Ascending aorta (tissue), 2 donors: ENCODE measurements at places on chromosomes 16 and 17.

DNA sequence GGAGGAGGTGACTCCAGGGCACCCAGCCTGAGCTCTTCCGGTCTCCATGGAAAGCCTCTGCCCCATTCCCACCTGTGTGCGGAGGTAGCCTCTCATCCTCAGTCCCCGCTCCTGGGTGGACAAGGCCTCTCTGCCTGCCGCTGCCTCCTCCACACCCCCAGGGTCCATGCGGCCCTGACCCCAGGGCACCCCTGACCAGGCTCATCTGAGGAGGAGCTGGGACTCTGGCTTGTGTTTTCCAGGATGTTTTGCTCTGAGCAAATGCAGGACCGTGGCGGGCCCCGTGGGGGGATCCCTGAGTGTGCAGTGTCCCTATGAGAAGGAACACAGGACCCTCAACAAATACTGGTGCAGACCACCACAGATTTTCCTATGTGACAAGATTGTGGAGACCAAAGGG is 6.9 kb downstream of the CD300A start:
- DNase-seq, result no peak

DNA sequence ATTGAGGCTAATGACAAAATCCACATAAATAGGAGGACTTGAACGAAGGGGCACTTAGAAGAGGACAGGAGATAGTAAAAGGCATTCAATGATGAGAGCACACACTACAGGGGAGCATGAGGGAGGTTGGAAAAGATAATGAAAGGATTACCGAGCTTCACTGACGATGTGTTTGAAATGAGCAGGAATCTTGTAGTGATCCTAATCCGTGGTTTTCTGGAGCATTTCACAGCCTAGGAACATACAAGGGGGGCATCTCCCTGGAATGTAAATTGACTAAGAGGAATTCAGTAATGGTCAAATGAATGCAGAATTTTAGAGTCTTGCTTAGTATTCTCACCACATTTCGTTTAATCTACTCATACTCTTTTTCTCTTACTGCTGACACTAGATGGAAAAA is 5.2 kb downstream of the ATMIN start:
- no peak for DNase-seq

GRCh38 chr17:72471296-72471695 is 350.5 kb downstream of the SOX9 start:
- no peak for DNase-seq

- DNase-seq, result no peak
Measured at GRCh38 chr17:69333561-69333960, 6.6 kb upstream of the ABCA5 start.

GRCh38 chr17:56914581-56915273 is 878 bp upstream of the TRIM25 start:
- no peak for DNase-seq

DNA sequence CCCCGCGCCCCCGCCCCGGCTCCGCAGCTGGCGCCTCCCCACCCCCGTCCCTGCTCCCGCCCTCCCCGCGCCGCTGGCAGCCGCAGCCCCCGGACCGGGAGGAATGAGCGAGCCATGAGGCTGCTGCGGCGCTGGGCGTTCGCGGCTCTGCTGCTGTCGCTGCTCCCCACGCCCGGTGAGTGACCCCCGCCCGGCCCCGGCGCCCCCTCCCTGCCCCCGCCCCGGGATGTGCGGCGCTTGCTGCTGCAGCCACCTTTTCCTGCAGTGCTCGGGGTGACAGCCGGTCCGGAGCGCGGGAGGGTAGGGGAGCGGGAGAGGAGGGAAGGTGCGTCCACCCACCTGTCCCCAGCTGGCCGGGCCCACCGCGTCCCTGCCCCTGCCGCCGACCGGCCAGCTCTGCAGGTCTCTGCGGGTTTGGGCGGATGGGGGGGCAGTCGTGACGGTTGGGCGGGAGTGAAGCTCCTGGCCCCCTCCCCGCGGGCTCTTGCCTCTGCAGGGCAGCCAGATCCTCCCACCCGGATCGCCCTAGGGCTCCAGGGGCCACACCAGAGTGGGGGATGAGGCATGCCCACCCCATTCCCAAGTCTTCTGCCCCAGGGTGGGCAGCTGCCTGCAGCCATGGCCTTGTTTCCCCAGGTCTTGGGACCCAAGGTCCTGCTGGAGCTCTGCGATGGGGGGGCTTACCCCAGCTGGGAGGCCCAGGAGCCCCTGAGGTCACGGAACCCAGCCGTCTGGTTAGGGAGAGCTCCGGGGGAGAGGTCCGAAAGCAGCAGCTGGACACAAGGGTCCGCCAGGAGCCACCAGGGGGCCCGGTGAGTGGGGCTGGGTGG is 513 bp downstream of the ADAM11 start:
- DNase-seq, result no peak

GRCh38 chr16:84096447-84097005 is 20.2 kb downstream of the MBTPS1 start:
- no peak for DNase-seq

GRCh38 chr17:29968271-29968670 is 26.8 kb downstream of the EFCAB5 start:
- DNase-seq, result no peak

GRCh38 chr16:20300312-20301097 is 26.8 kb downstream of the GP2 start:
- no peak for DNase-seq

GRCh38 chr16:49855280-49855821 is 561 bp downstream of the ZNF423 start:
- DNase-seq, result no peak

GRCh38 chr17:36196131-36196486 is 449 bp downstream of the CCL3L1 start:
- no peak for DNase-seq

DNA sequence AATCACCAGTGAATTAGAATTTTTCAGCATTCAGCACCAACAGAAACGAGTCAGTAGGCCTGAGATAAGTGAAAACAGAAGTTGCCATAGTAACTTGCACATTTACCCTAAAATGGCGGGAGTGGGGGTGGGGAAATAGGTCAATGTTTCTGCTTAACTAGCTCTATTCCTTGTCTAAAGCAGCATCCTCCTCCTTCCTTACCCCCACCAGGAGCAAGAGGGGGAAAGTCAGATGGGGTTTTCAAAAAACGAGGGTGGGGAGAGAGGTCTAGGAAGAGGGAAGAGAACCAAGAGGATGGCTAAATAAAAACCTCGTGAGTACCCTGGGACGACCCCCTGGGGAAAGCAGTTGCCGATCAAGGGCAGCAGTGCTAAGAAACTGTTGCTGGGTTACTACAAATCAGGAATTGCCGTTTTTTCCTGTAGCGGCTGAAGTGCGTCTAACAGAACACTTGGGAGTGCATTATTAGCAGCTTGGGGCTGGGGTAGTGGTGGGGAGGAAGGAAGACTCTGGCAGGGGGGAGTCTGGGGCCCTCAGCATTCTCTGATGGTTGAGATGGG is 34.4 kb upstream of the MNT start:
- DNase-seq, result no peak

- DNase-seq, result no peak
Measured at GRCh38 chr16:78967948-78968347, 632.6 kb downstream of the MAF start.

- no peak for DNase-seq
Measured at GRCh38 chr16:81492965-81493754, 48.6 kb downstream of the CMIP start.

GRCh38 chr16:71282943-71283342 is 6.3 kb downstream of the CMTR2 start:
- DNase-seq, result no peak

DNA sequence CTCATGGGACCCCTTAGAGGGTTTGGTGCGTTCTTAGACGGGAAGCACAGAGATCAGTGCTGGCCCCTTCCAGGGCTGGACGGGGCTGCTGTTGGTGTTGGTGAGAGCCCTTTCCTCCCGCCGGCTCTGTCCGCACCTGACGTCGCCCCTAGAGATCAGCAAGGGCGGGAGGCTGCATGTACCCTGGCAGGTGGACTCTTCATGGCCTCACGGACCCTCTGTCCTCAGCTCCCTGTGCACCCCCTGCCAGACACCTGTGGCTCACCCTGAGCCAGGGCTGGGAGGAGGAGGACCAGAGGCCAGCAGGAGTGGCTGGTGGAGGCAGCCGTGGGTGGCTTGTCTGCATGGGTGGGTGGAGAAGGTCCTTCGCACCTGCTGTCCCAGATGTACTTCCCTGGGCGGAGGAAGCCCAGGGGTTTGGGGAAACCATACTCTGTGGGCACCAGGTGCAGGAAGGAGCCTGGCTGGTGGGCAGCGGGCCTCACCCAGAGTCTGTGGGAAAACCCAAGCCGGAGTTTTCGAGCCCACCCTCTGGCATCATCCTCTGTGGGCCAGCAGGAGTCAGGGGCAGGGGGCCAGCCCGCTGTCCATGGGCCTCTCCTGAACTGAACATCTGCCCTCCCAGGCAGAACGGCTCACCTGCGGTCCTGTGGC is 348.6 kb downstream of the SEC14L1 start:
- no peak for DNase-seq

GRCh38 chr17:14310101-14310500 is 9.2 kb downstream of the HS3ST3B1 start:
- DNase-seq, result no peak

DNA sequence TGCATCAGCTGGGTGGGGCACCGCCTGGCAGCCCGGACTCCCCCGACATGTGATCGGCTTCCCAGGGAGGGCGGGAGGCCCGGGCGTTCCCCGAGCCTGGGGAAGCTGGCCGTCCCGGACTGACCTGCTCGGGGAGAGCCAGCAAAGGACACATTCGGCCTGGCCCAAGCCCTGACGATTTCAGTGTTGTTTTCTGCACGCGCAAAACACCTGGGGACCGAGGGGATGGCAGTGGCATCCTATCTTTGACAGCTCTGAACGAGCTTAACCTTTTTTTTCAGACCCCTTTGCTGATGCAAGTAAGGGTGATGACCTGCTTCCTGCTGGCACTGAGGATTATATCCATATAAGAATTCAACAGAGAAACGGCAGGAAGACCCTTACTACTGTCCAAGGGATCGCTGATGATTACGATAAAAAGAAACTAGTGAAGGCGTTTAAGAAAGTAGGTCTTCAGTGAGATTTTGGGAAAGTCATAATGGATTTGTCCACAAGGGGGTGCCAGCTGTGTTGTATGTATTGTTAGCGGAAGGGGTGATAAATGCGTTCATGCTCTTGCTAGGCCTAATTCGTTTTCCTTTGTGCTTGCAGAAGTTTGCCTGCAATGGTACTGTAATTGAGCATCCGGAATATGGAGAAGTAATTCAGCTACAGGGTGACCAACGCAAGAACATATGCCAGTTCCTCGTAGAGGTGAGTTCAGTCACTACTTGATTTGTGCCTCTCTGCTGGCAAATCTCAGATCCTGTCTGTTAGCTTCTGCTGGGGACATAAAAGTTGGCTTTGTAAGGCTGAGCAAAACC is 1.0 kb downstream of the EIF1 start:
- no peak for DNase-seq

GRCh38 chr17:80652756-80653330 is 108.2 kb downstream of the RPTOR start:
- no peak for DNase-seq

GRCh38 chr17:14205992-14206461 is 30.6 kb downstream of the CDRT15 start:
- peak; percentile 69 for DNase-seq

DNA sequence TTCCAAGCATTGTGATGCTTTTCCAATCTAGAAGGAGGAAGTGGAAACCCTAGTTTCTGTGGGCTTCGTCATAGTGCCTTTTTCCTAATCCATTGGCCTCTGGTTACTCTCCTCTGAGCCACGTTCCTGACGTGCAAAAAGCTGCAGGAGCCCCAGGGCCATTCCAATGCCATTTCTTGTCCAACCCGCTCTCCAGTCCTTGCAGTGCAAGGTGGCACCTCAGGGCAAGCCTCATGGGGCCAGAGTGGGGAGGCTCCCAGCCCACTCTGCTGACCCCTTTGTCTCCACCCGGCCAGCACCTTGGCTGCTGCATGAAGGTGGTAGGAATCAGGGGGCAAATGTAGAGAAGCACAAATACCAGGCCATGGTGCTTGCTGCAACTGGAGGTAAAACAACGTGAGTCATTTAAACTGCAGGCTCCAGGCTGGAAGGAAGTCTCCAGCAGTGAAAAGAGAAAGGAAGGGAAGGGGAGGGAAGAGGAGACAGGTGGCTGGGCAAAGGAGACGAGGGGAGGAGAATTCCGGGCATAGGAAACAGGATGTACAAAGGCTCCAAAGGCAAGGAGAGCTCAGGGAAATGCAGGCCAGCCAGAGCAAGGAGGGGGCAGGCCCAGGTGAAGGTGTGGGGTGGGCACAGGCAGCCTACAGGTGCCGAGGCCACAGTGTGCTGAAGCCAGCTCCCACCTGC is 168.2 kb upstream of the TNRC6C start:
- DNase-seq, result no peak

GRCh38 chr17:65008882-65009281 is 47.7 kb downstream of the GNA13 start:
- DNase-seq, result no peak

DNA sequence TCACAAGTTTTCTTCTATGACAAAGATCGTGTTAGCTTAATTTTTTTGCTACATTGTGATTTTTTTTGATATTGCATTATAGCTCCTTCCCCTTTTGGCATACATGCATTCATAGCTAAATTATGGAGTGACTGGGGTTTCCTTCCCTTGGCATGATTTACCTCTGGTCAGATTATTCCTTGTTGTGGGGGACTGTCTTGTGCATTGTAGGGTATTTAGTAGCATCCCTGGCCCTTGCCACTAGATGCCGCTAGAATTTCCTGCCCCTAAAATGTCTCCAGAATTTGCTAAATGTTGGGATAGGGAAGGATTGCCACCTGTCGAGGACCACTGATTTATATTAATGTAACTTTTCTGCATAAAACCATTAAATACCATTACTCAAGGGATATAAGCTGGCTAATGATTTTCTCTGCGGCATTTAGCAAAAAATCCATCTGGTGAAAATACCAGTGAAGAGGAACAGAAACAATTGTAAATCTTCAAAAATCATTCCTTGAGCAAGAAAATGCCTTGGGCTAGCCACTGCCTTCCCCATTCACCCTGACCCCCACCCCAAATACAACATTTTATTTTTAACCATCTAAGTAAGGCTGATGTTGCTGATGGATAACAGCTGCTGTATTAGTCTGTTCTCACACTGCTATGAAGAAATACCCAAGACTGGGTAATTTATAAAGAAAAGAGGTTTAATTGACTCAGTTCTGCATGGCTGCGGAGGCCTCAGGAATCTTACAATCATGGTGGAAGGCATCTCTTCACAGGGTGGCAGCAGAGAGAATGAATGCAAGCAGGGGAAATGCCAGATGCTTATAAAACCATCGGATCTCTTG is 195.2 kb downstream of the MAP2K6 start:
- DNase-seq, result no peak

- DNase-seq, result no peak
Measured at GRCh38 chr16:26175944-26176343, 484.2 kb downstream of the HS3ST4 start.

- peak; percentile 85 for DNase-seq
Measured at GRCh38 chr16:57084257-57084770, 8.1 kb upstream of the CPNE2 start.

DNA sequence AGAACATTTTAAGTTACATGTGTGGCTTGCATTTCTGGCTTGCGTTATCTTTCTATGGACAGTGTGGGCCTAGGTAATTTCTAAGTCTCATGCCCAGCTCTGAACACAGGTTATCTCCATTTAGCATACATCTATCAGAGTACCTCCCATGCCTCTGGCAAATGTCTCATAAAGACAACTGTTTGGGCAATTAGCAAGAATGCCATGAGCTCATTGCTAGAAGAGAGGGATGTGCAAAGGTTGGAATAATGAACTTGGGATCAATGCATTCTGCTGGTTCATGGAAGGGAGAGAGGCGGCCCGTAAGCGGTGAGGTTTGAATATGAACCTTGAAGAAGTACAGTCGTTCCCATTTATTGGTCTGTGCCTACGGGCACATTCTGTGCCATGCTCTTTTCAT is 14.4 kb downstream of the SYT17 start:
- no peak for DNase-seq

- no peak for DNase-seq
Measured at GRCh38 chr17:73705594-73705993, 61.3 kb upstream of the SDK2 start.

- DNase-seq, result no peak
Measured at GRCh38 chr16:10992797-10993196, 48.4 kb downstream of the CLEC16A start.
